D341Med (cell line): ENCODE measurements at places on chromosomes 16 and 17.
A peak's percentile ranks its signal among the peaks of the same experiment; 100 is the strongest.

GRCh38 chr16:85522842-85523601, 90.1 kb upstream of the GSE1 start:
- peak; percentile 83 for DNase-seq

DNA sequence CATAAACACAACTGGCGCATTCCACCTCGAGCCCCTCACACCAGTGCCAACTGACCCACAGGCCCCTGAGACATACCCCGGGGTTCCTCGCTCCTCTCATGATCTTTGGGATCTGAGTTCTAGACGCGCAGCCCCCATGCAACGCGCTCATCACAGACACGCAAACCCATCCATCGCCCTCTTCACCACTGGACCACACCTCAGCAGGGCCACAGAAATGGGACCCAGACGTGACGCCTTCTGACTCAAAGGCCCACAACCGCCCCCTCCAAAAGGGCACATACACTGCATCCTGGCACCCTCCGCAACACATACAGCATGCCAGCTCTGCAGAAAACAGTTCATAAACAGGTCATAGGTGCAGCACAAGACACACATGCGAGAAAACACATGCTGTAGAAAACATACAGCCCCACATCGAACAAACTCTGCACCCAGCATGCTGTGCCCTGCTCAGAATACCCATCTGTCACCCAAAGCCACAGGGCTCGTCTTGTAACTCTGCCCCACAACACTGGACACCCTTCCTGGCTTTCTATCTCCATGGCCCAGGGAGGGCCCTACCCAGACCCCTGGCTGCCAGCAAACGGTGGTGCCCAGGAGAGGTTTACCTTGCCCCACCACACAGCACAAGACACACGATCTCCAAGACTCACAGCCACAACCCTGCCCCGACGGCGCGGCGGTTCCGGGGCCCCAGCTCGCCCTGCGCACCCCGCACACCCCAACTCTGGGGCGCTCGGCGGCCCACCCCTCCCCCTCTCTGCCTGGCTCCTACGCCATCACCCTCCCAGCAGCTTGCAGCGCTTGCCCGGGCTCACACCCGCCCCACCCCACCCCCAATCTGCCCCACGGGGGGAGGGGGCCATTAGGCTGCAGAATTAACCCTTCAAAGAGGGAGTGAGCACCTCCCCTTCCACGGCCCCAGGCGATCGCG, 887 bp downstream of the ZBTB4 start:
- DNase-seq: peak; percentile 71

GRCh38 chr17:55430541-55431288, 9.1 kb upstream of the MMD start:
- peak; percentile 44 for DNase-seq

GRCh38 chr16:10552998-10553491, 27.4 kb downstream of the EMP2 start:
- no peak for DNase-seq

GRCh38 chr17:3983606-3984484, 19.6 kb upstream of the ATP2A3 start:
- DNase-seq: peak; percentile 16

DNA sequence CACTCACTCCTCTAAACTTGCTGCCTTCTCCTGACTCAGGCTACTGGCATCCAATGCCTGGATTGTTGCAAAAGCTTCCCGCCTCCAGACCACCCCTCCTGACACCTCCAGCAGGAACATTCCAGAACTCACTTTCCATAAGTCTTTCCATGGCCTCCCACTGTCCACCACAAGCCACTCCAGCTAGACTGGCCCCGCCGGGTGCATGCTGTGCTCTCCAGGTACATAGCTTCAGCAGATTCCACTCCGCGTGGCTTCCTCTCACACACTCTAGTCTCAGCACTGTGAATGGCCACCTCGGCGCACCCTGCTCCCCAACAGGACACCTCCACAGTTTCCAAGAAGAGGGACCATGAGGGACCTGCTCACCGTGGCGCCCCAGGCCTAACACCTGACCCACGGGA, 25.9 kb upstream of the FAAP100 start:
- no peak for DNase-seq

GRCh38 chr17:74990581-74991105, 3.2 kb downstream of the CDR2L start:
- peak; percentile 26 for DNase-seq

GRCh38 chr17:73142872-73143381, 21.9 kb upstream of the SSTR2 start:
- no peak for DNase-seq

DNA sequence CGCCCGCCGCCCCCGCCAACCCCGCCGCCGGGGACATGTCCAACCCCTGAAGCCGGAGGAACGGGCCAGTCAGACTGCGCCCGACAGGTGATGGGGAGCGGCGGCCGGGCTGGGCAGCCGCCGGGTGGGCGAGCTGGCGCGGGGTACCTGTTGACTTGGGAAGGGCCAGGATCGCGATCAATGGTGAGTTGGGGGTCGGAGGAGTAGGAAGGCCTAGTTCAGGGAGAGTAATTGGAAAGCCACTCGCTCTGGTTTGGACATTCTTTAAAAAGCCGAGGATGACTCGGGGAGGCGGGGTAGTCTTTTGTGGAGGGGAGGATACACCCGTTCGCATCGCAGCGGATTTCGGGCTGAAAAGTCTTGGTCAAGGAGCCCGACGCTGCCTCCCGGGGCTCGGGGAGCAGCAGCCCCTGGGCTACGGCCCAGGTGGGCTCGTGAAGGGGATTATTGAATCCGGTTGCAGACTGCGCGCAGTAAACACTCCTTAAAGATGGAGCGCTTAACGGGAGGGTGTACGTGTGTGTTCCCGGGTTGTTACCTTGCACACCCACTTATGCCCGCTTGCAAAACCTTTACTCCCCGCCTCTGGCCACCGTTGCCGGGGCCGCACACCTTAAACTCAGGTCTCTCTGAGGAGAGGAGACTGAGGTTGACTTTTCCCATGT, 123.8 kb downstream of the GOSR1 start:
- peak; percentile 65 for DNase-seq

DNA sequence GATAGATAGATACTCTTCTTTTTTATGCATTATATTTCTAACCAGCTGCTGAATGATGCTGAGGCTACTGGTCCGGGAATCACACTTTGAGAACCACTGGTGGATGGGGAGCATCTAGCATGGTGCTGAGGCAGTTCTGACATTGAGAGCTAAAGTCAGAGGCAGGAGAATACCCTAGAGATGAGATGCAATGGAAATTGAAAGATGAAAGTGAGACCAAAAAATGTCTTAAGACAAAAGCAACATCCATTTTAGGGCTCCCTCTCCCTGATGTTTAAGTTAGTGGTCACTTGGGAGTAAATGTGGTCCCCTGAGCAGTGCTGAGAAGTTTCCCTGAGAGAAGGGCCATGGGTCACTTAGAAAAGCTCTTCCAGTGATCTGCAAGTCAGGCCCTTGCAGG, 6.8 kb downstream of the PCTP start:
- DNase-seq: no peak

DNA sequence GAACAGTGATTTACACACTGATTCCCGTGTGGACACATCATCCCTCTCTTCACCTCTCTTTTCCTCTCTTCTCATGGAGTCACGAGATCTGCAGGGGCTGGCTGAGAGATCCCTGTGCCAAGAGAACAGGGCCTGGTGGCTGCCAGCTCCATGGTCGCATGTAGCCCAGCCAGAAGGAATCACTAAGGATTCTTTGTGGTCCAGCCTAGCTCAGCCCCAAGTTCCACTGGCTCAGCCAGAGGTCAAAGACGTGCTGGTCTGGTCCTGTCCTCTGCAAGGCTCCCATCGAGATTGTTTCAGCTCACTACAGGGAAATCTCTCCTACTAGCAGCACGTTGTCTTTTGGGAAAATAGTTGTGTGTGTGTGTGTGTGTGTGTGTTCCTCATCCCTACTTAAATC, 66.4 kb downstream of the NDEL1 start:
- DNase-seq: no peak

DNA sequence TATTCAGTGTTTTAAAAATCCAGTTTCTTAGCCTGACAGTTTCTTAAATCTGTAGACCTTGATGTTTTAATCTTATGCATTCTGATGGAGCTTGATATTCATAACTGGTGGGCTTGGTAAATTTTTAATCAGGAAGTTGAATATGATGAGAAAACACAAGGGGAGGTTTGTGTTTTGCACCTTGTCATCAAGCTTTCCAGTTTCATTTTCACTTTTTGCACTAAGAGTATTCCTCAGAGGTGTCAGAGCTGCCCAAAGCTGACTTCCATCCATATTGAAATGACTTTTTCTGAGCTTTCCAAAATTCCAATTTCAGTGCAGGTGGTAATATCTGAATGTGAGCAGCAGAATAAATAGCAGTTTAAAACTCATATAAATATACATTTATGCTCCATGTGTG, 555.0 kb upstream of the RBFOX1 start:
- no peak for DNase-seq

GRCh38 chr16:11819798-11820197, 22.7 kb upstream of the ZC3H7A start:
- no peak for DNase-seq

DNA sequence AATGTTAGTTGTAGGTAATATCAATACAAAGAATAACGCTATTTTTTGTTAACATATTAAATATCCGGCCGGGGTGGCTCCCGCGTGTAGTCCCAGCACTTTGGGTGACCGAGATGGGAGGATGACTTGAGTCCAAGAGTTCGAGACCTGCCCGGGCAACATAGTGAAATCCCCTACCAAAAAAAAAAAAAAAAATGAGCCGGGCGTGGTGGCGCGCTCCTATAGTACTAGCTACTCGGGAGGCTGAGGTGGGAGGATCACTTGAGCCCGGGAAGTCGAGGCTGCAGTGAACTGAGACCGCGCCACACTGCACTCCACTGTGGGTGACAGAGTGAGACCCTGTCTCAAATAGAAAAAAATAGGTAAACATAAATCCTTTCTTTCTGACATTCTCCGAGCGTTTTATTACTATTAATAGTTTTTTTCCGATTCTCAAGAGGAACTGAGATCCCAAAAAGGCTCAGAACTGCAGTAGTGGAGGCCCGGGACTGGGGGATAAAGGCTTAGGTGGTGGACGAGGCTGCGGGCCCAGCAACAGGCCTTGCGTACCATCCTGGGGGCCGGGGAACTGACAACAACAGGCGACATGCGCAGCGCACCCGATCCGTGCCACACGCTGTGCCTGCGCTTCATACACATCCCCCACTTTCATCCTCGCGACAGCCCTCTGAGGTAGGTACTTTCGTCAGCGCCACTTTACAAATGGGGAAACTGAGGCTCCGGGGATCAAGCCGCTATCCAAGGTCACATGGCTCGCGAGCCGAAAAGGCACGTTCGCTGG, 919 bp downstream of the N4BP1 start:
- DNase-seq: peak; percentile 62

DNA sequence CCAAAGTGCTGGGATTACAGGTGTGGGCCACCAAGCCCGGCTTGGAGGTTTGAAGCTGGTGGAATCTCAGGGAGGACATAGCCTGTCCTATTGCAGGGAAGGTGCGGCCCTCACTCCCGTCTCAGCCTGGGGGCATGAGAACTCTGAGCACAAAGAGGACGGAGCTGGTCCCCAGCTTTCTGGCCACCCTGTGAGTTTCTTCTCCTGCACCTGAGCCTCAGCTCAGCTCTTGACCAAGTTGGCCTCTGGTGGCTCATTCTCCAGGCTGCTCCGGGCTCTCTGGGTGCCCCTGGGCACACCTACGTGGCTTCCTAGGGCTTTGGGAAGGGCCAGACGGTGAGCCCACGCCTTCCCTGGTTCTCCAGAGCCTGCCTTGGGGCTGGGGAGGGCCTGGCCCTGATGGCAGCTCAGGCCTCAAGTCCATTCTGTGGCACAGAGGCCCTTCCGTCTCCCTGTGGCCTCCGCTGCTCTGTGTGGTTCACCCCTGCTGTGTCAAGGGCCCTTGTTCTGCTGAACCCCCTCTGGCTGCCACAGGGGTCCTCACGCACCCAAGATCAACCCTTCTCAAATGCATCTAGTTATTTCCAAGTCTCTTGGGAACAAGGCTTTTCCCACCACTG, 6.9 kb upstream of the FASN start:
- no peak for DNase-seq

- DNase-seq: no peak
These were observed 6.9 kb downstream of the RARA start for GRCh38 chr17:40315678-40316570.

GRCh38 chr16:76278086-76278485, 885 bp downstream of the CNTNAP4 start:
- DNase-seq: no peak

- DNase-seq: peak; percentile 92
These were observed 19.0 kb downstream of the MED24 start for GRCh38 chr17:40035162-40035559.

- no peak for DNase-seq
These were observed 19.2 kb downstream of the ACTG1 start for GRCh38 chr17:81493198-81494038.

GRCh38 chr17:79838522-79839274, 542 bp downstream of the CBX4 start:
- peak; percentile 82 for DNase-seq

DNA sequence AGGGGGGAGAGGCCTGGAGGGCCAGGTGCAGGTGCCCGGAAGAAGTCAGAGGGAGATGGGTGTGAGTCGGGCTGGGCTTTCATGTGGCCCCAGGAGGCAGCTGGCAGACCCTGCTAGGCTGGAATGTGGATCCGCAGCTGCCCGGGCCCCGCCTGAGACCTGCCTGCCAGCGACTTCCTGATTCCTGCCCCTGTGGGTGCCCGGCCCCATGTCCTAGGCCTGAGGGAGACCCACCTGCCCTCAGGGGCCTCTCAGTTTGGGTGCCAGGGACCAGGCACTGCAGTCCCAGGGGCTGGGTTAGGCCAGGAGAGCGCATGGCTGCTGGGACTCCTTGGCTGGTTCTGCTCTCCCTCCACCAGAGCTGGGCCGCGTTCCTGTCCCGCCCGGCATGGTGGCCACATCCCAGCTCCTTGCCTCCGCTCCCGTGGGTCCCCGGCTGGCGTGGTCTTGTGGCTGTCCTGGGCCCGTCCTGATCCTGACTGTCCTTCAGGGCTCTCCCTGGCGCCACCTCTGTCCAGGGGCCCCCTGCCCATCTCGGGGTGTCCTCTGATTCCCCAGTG, 22.1 kb upstream of the SPNS2 start:
- DNase-seq: no peak

- DNase-seq: peak; percentile 30
These were observed 45.3 kb downstream of the REXO5 start for GRCh38 chr16:20851601-20852000.

- no peak for DNase-seq
These were observed 3.2 kb upstream of the NECAB2 start for GRCh38 chr16:83964684-83965443.

DNA sequence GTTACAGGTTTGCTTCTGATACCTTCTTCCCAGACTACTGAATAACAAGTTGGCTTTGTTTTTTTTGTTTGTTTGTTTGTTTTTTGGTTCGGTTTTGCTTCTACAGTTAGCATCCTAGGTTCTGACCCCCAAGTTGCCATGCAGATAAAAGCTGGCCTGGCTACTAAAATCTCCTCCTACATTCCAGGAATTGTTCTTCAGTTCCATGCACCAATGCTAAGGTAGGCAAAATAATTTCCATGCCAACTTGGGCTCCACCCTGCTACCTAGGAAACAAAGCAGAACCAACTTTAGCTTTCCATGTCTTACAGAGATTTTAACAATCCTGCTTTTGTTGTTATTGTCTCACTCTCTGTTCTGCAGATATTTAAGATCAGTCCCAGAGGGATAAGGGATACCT, 495.5 kb upstream of the SOX9 start:
- DNase-seq: no peak
